ENCODE measurements at places on chromosomes 3 and 15. TPM values are rescaled to one million over a fixed set of nuclear protein-coding genes. Genes with fewer than 3 reads are reported as not detected.

NR2F2 gene
- not detected for total RNA-seq

DNA sequence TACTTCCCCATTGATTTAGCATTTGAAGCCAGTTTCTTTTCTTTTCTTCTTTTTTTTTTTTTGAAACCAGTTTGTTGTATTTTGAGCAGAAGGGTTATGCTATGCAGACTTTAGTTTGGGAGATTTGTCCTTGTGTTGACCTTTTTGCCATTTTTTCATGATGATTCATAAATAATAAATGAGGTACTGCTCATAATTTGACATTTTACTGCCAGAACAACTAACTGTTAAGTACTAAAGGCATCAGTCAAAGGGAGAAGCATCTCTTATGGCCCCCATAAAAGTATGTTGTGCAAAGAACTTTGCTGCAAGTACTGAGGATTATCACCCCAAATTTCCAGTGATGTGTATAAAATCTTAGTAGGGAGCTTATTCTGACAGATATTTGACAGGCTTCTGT lies 1.7 kb upstream of the GPR87 start:
- no peaks in the 10 kb centered on the region for H3K27me3 ChIP-seq
- no peak for DNase-seq
- no peak overlapping the region for H3K27ac ChIP-seq
- H3K36me3 ChIP-seq: no peaks in the 10 kb centered on the region

- no peaks in the 10 kb centered on the region for H3K36me3 ChIP-seq
- H3K27me3 ChIP-seq: no peaks in the 10 kb centered on the region
- no peak for DNase-seq
These were observed 229.5 kb downstream of the VPS13C start for GRCh38 chr15:61830536-61831330.

DNA sequence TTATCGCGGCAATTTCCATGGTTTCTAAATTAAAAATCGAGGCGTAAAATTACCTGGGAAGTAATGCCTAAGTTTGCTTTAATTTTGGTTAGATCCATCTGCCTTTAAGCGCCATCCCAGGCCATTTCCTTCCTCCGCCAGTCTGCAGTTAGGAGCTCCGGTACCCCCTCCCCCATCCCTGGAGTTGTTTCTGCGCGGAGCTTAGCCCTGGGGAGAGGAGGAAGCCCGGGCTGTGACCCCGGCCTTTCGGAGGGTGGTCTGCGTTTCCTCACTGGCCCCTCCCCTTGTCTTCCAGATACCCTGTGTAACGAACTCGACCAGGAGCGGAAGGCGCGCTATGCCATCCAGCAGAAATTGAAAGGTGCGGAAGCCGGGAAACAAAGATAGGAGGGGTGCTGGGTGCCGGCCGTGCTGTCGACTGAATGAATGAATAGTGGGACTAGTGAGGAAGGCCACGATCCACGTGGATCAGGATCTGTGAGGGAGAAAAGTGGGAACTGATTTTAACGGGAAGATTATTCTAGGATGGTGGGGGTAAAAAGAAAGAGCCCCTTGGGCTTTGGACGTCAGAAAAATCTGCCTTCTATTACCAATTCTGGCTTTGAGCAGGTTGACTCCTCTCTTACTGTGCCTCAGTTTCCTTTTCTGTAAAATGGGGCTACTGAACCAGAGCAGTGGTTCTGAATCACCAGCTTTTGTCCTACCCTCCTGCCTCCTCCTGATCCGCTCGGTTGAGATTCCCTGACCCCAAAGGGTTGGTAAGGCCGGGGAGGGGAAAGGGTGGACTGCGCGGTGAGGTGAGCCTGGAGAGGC lies 6.7 kb downstream of the RNU6-1 start:
- H3K36me3 ChIP-seq: no peaks in the 10 kb centered on the region
- peak overlapping the region; percentile 59 for H3K4me3 ChIP-seq
- H3K27me3 ChIP-seq: peaks cover 34% of the 10 kb centered on the region
- H3K4me1 ChIP-seq: peaks cover 43% of the 10 kb centered on the region

RGMA gene
- total RNA-seq: 1.1 TPM

GRCh38 chr3:29171043-29171990 lies 109.6 kb upstream of the RBMS3 start:
- H3K4me1 ChIP-seq: no peaks in the 10 kb centered on the region
- peak overlapping the region; percentile 23 for H3K27ac ChIP-seq
- no peak overlapping the region for H3K4me3 ChIP-seq
- no peaks in the 10 kb centered on the region for H3K36me3 ChIP-seq
- H3K27me3 ChIP-seq: no peaks in the 10 kb centered on the region

GRCh38 chr3:168467115-168467714 lies 371.5 kb upstream of the GOLIM4 start:
- no peak overlapping the region for H3K27ac ChIP-seq
- no peaks in the 10 kb centered on the region for H3K27me3 ChIP-seq
- H3K4me1 ChIP-seq: no peaks in the 10 kb centered on the region

EHHADH gene
- 0.45 TPM for total RNA-seq

GOLGA8Q gene
- total RNA-seq: 4.1 TPM

DNA sequence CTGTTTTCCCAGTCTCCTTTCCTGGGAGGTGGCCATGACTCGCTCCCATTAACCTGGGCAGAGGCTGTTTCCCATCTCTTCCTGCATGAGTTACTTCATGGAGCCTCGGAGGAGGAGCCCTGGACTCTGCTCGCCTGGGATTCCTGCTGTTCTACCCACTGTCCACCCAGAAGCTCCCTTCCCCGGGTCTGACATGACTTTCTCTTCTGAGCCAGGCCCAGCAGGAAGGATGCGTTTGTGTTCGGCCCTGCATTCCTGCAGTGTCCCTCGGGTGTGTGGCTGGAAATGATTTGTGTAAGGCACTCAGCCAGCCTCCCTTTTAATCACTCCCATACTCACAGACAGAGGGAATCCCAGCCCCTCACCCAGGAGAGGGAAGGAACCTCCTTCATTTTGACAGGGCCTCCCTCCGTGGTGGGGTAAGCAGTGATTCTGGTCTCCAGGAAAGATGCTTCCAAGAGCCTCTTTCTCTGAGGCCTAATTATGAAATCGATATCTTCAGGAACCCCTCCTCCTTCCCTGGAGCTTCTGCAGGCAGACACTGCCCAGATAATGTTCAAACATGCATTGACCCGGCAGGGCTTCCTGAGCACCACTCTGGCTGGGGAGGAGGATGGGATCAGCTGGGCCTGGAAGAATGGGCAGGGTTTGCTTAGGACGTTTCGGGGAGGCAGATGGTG lies 41.6 kb upstream of the DLG1 start:
- DNase-seq: no peak
- H3K27ac ChIP-seq: no peak overlapping the region
- H3K27me3 ChIP-seq: no peaks in the 10 kb centered on the region
- H3K4me1 ChIP-seq: no peaks in the 10 kb centered on the region
- no peak overlapping the region for H3K4me3 ChIP-seq

CLDN16 gene
- not detected for total RNA-seq

- H3K27ac ChIP-seq: no peak overlapping the region
- H3K36me3 ChIP-seq: no peaks in the 10 kb centered on the region
- H3K4me3 ChIP-seq: no peak overlapping the region
- no peaks in the 10 kb centered on the region for H3K27me3 ChIP-seq
These were observed 1.7 kb upstream of the DNAJC17 start for GRCh38 chr15:40808861-40809450.

- H3K36me3 ChIP-seq: no peaks in the 10 kb centered on the region
- no peak for DNase-seq
- H3K4me3 ChIP-seq: no peak overlapping the region
- H3K27ac ChIP-seq: no peak overlapping the region
- no peaks in the 10 kb centered on the region for H3K4me1 ChIP-seq
These were observed 29.8 kb upstream of the MUC13 start for GRCh38 chr3:124964387-124964786.

DNA sequence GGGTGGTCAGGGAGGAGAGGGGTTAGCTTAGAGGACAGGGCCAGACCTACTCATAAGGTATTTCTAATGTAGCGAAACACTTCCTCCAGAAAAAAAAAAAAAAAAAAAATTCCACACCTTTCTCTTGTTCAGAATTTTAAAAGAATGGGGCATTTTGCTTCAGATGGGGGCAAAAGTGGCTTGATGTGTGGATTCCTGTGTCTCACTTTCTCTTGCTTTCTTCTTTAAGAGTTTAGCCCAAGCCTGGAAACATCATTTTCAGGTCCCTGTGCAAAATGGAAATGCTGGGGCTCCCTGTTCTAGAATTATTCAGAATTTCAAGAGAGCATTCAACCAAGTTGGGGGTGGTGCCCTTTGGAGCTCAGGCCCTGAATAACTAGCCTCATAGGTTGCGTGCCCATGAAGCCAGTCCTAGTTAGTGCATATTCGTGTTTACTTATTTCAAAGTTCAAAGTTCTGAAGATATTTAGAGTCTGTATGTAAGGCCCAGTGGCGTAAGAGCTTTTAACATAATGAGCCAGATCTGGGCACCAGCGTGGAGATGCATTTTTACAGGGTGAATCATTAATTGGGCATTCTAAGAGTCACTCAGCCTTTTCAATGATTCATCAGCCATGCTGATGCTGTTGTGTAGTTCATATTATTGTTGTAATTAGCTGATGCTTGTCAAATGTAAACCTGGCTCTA lies 104.5 kb downstream of the RPLP1 start:
- no peak overlapping the region for H3K27ac ChIP-seq
- DNase-seq: no peak
- H3K36me3 ChIP-seq: no peaks in the 10 kb centered on the region
- no peaks in the 10 kb centered on the region for H3K27me3 ChIP-seq
- no peak overlapping the region for H3K4me3 ChIP-seq

CCR8 gene
- 11.6 TPM for total RNA-seq

DNA sequence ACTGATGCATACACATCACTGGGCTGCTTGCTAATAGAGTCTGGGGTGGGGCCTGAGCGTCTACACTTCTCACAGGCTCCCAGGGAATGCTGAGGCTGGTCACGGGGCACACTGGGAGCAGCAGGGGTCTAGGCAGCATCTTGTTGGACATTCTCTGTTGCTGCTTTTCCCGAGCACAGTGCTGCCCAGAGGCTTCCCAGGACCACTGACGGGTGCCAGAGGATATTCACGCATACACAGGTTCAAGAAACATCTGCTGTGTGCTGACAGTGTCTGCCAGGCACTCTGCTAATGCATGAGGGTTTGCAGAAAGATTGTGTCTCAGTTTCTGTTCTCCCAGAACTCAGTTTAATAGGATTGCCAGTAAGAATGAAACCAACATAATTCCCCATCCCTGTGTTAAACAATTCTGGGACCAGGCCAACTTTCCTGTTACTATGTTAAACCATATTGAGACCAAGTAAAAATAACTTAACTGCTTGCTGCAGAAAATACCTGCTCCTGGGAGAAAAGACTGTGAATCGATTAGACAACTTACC lies 23.9 kb upstream of the BCL2L10 start:
- DNase-seq: no peak
- peaks cover 52% of the 10 kb centered on the region for H3K36me3 ChIP-seq
- no peak overlapping the region for H3K4me3 ChIP-seq
- H3K27me3 ChIP-seq: no peaks in the 10 kb centered on the region
- peaks cover 14% of the 10 kb centered on the region for H3K4me1 ChIP-seq

GRCh38 chr3:99503350-99503749 lies 135.0 kb upstream of the COL8A1 start:
- H3K27ac ChIP-seq: no peak overlapping the region
- DNase-seq: no peak
- H3K4me3 ChIP-seq: no peak overlapping the region
- H3K4me1 ChIP-seq: no peaks in the 10 kb centered on the region
- no peaks in the 10 kb centered on the region for H3K36me3 ChIP-seq

PPP1R14D gene
- total RNA-seq: not detected

XCR1 gene
- not detected for total RNA-seq

GRCh38 chr3:130490241-130490640 lies 26.7 kb upstream of the COL6A6 start:
- H3K36me3 ChIP-seq: no peaks in the 10 kb centered on the region
- no peaks in the 10 kb centered on the region for H3K4me1 ChIP-seq
- H3K27ac ChIP-seq: no peak overlapping the region
- H3K4me3 ChIP-seq: no peak overlapping the region
- DNase-seq: no peak
- H3K27me3 ChIP-seq: no peaks in the 10 kb centered on the region

DNA sequence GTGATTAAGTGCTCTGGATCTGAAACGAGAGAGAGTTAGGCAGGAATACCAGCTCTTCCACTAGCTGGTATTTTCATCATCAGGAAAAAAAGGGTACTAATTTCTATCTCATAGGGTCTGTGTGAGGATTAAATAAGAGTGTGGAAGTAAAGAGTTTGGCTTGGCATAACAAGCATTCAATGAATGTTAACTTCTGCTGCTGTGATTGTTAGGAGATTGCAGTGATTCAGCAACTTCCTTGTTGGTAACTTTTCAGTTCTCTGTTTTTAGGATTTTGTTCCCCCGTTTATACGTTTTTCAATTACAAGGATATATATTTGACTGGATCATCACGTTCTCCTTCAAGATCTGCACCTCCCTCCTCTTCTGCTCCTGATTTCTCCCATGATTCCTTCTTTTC lies 65.9 kb upstream of the MYO5C start:
- H3K27me3 ChIP-seq: no peaks in the 10 kb centered on the region
- no peak overlapping the region for H3K4me3 ChIP-seq
- H3K36me3 ChIP-seq: peaks cover 51% of the 10 kb centered on the region
- no peak for DNase-seq
- H3K27ac ChIP-seq: no peak overlapping the region
- H3K4me1 ChIP-seq: no peaks in the 10 kb centered on the region

- H3K4me3 ChIP-seq: no peak overlapping the region
- no peak for DNase-seq
- no peaks in the 10 kb centered on the region for H3K27me3 ChIP-seq
- no peaks in the 10 kb centered on the region for H3K36me3 ChIP-seq
- no peak overlapping the region for H3K27ac ChIP-seq
- no peaks in the 10 kb centered on the region for H3K4me1 ChIP-seq
These were observed 260.7 kb downstream of the NSUN3 start for GRCh38 chr3:94323596-94323995.

DNA sequence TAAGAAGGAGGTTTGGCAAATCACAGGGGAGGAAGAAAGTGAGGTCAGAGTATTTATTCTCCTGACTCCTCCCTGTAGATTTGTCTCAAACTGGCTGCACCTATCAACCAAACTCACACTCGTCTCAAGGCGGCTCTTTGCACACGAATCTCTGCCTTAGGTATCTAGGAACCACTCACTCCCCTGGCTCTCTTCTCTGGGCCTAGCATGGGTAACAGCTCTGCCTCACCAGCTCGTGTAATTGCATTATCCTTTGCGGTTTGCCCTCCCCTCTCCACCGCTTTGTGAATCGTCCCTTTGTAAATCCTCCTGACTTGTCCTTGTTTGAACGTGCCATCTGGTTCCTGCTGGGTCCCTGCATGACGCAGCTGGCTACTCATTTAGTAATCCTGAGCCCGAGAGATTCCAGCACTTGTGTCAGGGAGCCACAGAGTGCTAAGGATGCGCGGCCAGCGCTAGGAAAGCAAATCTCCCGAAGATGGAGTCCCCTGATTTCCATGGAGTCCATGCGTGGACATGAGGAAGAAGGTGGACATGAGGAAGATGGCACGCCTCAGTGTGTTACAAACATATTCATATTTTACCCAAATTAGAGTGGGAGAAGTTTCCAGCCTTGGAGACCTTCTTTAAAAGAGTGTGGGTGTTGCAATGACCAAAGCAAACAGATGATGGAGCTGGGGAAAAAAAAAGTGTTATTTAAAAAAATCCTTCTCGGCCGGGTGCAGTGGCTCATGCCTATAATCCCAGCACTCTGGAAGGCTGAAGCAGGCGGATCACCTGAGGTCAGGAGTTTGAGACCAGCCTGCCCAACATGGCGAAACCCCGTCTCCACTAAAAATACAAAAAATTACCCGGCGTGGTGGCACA lies 26.7 kb downstream of the NRROS start:
- no peak overlapping the region for H3K27ac ChIP-seq
- peaks cover 2% of the 10 kb centered on the region for H3K36me3 ChIP-seq
- no peak for DNase-seq
- no peak overlapping the region for H3K4me3 ChIP-seq
